Neural progenitor cell (in vitro differentiated cells): ENCODE measurements at places on chromosomes 1 and 21. TPM values are rescaled to one million over a fixed set of nuclear protein-coding genes. Genes with fewer than 3 reads are reported as not detected.

DNA sequence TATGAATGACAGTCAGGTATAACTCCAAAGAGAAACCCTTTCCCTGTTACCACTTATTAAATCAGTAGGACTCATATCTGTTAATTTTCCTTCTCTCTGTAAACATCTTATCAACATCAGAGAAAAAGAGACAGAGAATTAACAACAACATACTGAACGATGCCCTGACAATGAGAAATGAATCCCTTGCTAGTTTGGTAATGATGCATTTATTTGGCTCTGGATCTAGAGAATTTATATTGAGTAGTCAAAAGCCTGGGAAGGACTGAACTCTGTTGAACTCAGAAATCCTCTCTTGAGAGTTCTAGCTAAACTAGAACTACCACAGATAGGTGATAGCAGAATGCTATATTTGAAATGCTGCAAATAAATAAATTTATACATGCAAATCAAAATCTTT lies 325.6 kb downstream of the DISC1 start:
- no peak for DNase-seq

GRCh38 chr1:27773826-27774445 lies 917 bp downstream of the STX12 start:
- no peak for DNase-seq

GRCh38 chr1:154329551-154330131 lies 4.3 kb downstream of the ATP8B2 start:
- DNase-seq = no peak

DNA sequence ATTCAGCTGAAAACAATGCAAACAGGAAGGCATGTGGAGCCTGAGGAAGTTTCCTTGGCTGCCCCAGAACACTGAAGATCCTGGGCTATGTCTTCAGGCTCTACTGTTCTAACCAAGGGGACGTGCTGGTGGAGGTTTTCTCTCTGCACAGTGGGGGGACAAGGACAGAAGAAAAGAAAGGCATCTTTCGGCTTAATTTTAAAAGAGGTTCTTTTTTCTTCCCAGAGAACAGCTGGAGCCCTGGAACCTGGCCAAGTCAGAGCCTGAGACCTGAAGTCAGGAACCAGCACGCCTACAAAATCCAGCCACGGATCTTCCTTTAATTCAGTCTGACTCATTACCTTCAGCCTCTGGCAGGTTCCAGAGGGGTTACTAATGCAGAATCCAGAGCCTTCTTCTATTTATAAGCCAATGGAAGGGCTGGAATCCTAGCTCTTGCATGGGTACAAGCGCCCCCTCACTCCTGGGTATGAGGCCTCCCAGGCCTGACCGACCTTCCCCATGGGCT lies 19.8 kb downstream of the CTNNBIP1 start:
- peak; percentile 70 for DNase-seq

- no peak for DNase-seq
Observed at GRCh38 chr1:61368366-61368765, 286.0 kb downstream of the NFIA start.

DNA sequence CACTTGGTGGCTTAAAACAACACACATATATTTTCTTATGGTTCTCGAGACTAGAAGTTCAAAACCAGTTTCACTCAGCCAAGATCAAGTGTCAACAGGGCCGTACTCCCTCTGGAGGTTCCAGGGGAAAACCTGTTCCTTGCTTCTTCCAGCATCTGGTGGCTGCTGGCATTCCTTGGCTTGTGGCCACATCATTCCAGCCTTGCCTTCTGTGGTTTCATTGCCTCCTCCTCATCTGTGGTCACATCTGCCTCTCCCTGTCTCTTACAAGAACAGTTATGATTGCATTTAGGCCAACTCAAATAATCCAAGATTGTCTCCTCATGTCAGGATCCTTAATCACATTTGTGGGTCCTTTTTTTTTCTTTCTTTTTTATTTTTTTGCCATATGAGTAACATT lies 240.7 kb upstream of the HOOK1 start:
- DNase-seq = no peak

DNA sequence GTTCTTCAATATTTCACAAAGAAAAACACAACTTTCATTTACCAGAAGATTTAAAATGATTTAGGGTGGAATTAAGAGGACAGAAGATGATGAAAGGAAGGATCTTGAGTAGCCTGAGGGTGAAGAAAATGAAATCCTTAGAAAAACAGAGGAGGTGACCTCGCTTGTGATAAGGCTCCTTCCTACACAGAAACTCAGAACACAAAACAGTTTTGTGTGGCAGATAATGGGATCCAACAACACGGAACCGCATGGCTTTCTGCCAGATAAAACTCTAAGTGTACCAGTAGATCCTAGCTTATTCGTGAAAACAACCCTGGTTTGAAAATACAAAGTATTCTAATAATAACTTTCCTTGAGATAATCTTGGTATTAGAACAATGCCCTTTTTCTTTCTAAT lies 74.0 kb upstream of the EXO1 start:
- no peak for DNase-seq

DNA sequence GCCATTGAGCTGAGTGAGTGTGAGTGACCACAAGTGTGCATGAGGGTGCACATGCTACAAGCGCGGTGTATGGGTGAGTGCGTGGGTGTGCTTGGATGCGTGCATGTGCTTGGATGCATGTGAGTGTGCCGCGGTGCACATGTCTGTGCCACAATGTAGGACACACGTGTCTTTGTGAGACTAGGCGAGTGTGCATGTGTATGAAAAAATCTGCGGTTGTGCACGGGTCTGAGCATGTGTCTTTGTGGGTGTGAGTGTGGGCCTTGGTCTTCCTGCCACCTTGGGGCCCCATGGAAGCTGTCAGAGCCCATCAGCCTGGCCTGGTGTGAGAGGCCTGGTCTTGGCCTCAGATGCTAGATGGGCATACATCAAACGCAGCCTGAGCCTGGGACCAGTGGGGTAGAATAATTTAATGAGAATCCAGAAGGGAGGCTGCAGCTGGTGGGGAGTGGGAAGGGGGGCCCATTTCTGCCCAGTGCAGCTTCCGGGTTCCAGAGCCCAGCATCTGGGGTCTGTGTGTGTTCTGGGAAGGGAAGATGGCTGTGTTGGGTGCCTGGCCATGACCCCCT lies 103.9 kb upstream of the SLC2A1 start:
- no peak for DNase-seq

DNA sequence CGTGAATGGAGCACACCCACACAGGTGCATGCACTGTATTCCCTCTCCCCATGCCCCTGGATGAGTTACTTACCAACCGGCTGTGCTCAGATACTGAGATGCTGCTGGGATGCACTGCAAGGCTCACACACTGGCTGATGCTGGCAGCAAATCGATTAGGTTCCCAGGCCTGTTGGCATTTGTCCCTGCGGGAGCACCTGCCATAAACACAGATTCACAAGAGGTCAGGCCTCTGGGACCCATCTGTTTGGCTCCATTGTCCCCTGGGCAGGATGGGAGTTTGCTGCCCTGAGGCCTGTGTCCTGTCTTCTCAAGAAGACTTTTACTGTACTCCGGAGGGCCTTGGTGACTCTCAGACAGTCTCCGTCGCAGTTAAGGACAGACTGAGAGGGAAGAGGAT lies 145.4 kb downstream of the PLXNA2 start:
- DNase-seq = no peak

DNA sequence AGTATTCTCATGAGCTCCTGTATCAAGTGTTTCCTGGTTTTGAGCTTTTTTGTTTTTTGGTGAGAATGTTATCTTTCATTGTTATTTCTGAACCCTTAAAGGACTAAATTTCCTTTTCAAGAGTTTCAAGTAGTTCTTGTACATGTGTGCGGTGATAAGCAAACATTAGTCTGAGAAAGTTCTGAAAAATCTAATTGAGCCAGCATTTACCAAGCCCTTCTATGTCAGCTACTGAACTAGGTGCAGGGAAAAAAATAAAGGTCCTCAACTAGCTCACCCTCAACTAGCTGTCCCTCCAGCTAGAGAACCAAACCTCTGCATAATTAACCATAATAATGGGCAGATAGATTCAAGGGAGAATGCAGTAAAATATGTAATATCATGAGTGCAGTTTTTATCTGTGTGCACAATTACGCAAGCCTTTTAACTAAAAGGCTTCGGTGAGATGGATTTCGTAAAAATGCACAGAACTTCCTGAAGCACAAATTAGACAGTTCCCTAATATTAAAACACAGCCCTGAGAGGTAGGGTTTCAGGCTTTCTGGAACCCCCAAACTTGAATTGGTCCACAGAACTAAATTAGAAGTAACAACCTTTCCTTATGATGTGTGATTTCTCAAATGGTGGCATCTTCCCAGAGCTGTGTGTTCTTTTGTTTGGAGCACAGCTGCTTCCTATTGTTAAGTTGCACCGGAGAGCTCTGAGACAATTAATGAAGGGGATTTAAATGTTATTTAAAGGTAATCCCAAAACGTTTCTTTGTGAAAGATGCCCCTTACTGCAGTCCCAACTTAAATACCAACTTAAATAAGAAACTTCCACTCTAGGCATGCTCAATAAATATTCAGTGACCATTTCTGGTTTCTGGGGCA lies 165.8 kb downstream of the NFIA start:
- DNase-seq = peak; percentile 77

DNA sequence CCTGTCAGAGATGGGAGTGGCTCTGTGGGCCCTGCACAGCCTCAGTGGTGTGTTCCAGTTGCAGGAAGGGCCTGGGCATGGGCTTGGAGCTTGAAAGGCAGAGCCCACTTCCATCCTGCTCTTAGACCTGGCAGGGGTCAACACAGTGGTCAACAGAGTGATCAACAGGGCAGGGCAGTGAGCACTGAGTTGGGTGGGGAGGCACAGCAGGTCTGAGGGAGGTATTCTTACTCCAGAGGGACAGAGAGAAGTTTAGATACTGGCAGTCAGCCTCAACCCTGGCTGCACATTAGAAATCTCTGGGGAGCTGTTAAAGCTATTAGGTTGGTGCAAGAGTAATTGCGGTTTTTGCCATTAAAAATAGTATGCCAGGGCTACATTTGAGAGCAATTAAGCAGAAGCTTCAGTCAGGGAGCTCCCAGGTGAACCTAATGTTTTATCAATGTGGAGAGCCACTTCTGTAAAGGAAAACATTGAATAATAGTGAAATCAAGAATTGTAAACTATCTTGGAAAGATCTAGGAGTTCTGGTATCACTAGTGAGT lies 37.7 kb downstream of the SH3BGR start:
- no peak for DNase-seq

DNA sequence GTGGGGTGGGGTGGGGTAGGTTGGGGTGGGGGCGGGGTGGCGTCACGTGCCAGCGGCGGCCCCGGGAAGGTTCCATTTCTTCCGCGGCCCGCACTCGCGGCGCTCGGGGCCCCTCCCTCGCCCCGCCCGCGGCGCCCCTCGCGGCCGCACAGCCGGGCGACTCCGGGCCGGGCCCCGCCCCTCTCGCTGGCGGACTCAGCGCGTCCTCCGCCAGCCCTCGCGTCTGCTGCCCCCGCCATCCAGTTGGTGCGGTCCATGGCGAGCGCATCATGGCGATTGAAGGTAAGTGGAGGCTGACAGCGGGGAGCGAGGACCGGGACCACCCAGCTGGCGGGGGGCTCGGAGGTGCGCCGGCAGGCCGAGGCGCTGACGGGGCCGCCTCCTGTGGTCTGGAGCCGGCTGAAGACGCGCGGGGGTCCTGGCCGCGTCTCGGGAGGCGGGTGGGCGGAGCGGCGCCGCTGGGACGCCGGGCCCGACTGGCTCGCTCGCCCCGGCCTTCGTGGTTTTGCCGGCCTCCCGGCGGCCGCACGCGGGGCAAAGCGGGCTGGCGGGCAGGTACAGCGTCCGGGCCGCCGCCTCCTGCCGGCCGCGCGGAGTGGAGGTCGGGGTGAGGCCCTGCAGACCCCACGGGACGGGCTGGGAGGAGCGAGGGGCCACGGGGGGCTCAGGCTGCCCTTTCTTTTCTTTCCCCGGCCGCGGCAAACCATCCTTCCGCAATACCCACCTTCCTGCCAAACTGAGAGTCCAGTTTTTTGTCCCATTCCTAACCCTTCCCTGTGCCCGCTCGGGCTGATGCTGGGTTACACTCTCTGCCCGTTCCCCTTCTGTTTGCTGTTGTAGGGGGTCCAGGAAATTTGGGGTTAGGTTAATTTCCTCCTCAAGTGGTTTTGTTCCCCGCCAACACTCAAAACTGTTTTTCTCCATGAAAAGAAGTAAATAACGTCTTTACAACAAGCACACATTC lies at the start of gene SYT14:
Gene SYT14 (plus strand): TSS at position 222 of the 964 bp plus-strand sequence. CDS start 48 bp downstream, at position 270.
- DNase-seq = peak; percentile 93

- no peak for DNase-seq
Observed at GRCh38 chr21:29304597-29304996, 5.9 kb downstream of the BACH1 start.

DNA sequence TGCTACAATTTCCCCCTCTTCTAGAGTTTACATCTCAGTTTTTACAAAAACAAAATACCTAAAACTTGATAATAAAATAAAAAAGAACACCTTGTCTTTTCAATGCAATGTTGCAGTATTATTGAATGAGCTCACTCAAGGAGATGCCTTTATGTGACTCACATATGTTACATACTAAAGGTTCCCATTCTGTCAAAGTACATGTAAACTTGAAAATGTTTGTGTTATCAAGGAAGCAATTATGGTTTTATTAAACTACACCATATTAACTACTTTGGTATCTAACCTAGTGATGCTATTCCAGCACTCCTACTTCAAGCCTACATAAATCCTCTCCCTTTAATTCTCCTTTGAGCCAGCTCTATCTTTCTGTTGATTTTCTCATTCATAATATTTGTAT lies 658.3 kb downstream of the PTPRC start:
- DNase-seq = no peak

DNA sequence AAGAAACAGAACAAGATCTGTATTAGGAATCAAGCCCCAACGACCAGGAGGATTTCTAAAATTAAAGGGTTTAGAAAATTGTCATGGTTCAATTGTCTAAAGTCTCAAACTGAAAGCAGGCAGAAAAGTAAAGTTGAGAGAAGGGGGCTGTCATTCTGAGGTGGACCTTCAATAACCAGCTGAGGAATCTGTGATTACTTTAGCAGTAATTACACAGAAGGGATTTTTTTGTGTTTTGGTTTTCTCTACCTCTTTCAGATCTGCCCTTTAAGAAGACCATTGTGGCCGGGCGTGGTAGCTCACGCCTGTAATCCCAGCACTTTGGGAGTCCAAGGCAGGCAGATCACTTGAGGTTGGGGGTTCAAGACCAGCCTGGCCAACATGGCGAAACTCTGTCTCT lies 17.4 kb downstream of the AIDA start:
- no peak for DNase-seq

GRCh38 chr1:52604063-52604770 lies 2.0 kb downstream of the GPX7 start:
- DNase-seq = no peak

- no peak for DNase-seq
Observed at GRCh38 chr1:26496861-26497260, 24.6 kb downstream of the HMGN2 start.

DNA sequence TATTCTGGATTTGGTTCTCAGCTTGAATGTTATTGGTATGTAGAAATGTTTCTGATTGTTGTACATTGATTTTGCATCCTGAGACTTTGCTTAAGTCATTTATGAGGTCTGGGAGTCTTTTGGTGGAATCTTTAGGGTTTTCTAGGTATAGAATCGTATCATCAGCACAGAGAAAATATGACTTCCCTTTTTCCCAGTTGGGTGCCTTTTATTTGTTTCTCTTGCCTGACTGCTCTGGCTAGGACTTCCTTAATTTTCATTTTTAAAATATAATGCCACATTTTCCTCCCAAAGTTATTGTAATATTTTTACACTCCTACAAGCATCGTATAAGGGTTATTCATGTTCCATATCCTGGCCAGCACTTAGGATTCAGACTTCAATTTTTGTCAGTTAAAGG lies 111.1 kb downstream of the FNBP1L start:
- no peak for DNase-seq

GPX7 gene
- 21.9 and 31.6 TPM in 2 replicates for total RNA-seq

UBASH3A gene
- total RNA-seq = not detected in 2 replicates

ITLN1 gene
- total RNA-seq = not detected in 2 replicates

GUCA2A gene
- not detected in 2 replicates for total RNA-seq

KCNH1 gene
- 0.99 and 1.6 TPM in 2 replicates for total RNA-seq

PGLYRP4 gene
- total RNA-seq = not detected in 2 replicates

COP1 gene
- 71.3 and 98.5 TPM in 2 replicates for total RNA-seq

KCNK2 gene
- total RNA-seq = 0.50 and 1.1 TPM in 2 replicates

SH2D5 gene
- 5.1 and 7.7 TPM in 2 replicates for total RNA-seq

MYOG gene
- total RNA-seq = not detected in 2 replicates
